ENCODE measurements at places on chromosomes 11 and 22.

GRCh38 chr11:83257761-83258168, 28.4 kb downstream of the CCDC90B start:
- no peak for DNase-seq

GRCh38 chr11:130301002-130301401, 13.7 kb downstream of the ZBTB44 start:
- no peak for DNase-seq

DNA sequence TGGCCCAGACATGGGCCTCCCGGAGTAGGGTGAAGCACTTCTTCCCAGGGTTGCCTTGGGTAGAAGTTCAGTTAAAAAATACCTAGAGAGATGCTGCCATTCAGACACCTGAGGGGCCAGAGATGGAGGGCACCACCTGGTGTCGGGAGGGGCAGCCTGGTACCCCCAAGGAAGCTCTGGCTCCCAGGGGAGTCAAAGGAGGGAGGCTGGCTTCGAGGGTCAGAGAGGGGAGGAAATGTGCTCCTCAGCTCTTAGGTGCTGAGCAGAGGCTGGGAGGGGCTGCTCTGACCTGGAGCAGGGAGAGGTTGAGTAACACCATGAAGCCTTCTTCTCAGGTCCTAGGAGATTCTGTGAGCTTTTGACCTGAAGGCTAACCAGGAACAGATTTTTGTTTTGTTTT, 1.1 kb downstream of the USP35 start:
- DNase-seq = no peak

GRCh38 chr11:45704635-45705034, 39.2 kb upstream of the CHST1 start:
- DNase-seq = no peak

- no peak for DNase-seq
Measured at GRCh38 chr22:25347752-25348102, 128.3 kb downstream of the CRYBB2 start.

DNA sequence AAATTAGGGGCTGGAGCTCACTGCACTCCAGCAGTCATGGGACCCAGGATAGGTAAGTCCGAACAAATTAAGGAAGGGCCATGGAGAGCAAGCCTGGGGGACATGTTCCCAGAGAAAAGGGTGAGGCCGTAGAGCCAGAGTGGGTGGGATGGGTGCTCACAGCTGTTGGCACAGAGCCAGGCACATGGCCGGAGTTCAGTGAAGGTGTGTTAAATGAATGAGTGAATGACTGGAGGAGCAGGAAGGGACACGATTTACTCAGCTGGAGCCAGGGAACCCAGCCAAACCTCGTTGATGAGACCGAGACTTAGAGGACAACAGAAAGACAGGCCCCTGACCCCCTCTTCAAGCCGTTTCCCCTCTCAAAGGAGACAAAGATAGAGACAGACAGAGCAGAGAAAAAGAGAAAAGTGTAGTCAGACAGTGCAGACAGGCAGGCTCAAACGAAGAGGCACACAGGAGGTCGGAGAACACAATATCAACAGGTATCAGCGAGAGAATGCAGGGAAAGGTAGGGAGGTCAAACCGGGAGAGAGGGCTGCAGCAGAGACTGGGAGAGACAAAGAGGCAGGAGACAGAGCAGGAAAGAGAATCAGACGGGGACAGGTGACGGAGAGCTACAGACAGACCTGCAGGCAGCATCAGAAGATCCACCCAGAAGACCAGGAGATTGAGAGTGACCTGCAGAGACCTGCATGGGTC, 590 bp downstream of the SLCO2B1 start:
- no peak for DNase-seq

DNA sequence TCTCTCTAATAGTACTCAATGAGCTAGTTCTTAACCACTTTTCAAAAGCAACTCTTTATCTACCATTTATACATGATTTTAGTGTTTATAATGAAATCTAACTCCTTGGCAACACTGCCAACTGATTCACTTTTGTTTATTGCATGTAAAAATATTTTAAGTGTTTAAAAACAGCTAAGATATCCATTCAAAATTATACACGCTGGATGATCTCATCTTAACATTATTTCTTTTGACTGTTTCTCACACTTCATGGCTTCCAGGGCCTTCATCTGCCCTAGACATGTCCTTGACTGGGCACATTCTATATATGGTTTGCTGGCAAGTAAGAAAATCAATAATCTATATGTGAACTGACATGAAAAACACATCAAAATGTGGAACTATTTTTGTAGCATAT, 414.6 kb upstream of the LUZP2 start:
- DNase-seq = no peak

GRCh38 chr22:26416670-26417276, 12.3 kb upstream of the ASPHD2 start:
- DNase-seq = no peak

- DNase-seq = no peak
Measured at GRCh38 chr11:59783632-59784090, 26.9 kb downstream of the MRPL16 start.

DNA sequence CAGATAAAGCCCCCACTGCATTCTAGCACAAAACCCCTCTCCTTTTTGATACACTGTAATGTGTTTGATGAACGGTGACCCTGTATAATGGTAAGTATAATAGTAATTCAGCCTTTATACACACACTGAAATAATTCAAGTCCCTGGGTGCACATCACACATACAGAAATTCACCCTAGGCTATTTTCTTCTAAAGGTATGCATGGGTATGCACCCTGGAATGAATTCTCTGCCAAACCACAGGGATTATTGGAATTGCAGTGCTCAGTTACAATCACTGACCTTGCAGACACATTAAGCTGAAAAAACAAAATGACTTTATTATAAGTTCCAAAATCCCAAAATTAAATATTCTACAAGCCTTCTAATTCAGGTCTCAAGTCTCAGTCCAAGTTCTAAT, 245.9 kb upstream of the FAT3 start:
- DNase-seq = no peak

- DNase-seq = no peak
Measured at GRCh38 chr11:61270354-61271076, 24.6 kb downstream of the VWCE start.

- DNase-seq = no peak
Measured at GRCh38 chr11:17481905-17482304, 5.3 kb upstream of the ABCC8 start.

GRCh38 chr11:117936973-117937372, 7.8 kb upstream of the TMPRSS13 start:
- DNase-seq = no peak

- DNase-seq = no peak
Measured at GRCh38 chr11:41786087-41786486, 326.6 kb upstream of the LRRC4C start.

DNA sequence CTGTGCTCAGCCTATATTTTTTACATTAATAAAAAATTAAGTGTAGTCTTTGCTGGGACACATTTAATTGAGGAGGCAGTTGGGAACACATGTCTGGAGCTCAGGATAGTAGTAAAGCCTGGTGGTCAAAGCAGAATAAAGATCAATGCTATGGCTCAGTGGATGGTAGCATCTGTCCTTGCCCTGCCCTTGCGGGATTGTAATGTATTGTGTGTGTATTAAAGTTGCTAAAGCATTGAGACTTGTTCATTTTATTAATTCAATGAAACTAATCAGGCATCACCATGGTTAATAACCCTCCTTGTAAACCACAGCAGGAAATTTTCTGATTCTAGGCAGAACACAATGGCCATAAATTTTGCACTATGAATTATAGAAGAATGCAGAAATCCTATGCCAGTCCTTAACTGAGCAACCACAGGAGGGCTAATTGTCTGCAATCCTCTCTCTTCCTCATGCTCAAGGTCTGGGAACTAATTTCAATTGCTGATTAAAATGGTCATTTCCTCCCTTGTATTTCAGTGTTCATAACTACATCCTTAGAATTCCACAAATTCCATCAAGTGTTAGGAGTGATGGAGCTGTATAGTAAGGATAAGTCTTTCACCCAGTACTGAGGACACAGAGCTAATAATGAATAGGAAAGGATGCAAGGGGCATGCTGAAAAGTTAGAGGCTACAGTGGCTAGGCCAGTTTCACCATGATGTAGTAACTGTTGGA, 403.2 kb upstream of the DDI1 start:
- DNase-seq = no peak

- DNase-seq = no peak
Measured at GRCh38 chr11:119100246-119100970, 1.2 kb downstream of the DPAGT1 start.

DNA sequence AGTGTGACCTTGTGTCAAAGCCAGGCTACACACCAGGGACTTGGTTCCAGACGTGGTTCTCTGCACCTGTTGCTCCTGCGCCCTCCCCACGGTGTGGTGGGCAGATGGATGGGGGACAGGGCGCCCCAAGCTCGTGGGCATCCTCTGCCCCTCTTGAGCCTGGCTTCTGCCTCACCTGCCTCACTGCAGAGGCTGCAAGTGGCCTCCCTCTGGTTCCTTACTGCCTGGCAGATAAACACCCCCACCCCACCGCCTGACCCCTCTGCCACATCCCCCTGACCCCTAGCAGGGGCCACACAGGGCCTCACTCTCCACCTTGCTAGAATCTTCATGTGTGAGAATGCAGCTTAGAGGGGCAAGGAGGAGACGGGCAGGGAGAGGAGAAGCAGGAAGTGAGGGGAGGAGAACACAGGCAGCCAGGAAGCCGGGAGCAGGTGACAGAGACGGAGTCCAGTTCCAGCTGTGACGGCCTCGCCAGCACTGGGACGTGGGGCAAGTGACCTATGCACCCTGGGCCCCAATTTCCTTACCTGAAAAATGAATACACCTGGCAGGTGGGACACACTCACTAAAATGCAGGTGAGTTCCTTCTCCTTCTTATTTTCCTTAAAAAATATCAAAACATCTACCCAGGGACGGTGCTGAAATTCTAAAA, 178.3 kb downstream of the EFCAB6 start:
- DNase-seq = no peak

- DNase-seq = no peak
Measured at GRCh38 chr11:2549491-2549875, 104.7 kb downstream of the KCNQ1 start.

GRCh38 chr22:39543095-39543494, 10.5 kb upstream of the RPS19BP1 start:
- no peak for DNase-seq

- DNase-seq = no peak
Measured at GRCh38 chr11:19374151-19374569, 133.4 kb upstream of the E2F8 start.

GRCh38 chr11:103007521-103007920, 52.0 kb upstream of the MMP13 start:
- no peak for DNase-seq

- DNase-seq = no peak
Measured at GRCh38 chr22:49623176-49623575, 204.5 kb downstream of the BRD1 start.

- DNase-seq = no peak
Measured at GRCh38 chr22:19873960-19874306, 19.3 kb upstream of the GNB1L start.

GRCh38 chr11:19647816-19648215, 64.8 kb upstream of the NAV2 start:
- DNase-seq = no peak

DNA sequence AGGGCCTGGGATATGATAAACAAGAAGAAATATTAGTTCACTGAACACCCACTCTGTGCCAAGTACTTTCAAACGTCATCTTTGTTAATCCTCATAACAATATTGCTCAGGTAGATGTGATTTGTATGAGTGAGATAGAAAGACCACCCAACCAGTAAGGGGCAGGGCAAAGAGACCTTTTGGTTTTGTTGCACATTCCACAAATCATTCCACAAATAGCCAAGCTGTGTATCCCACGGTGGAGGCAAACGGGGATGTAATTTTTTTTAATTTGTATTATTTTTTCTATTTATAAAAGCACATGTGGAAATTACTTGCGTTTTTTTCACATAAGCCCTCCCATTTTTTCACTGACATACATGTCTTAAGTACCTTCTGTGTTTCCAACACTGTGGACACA, 29.0 kb downstream of the LAYN start:
- DNase-seq = no peak

DNA sequence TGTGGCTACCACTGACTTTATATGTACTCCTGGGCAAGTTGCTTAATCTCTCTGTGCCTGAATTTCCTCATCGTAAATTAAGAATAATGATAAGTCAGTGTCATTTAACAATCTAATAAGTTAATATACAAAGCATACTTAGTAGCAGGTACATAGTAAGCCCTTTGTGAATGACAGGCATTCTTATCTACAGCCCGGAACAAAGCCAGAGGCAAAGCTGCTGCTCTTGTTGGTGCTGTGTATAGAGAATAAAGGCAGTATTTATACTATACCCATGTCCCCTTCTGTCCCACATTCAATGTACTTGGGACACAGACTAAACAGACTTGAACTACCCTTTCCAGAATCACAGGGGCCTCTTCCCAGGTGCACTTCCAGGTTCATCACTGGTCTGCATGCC, 229.7 kb upstream of the NCAM1 start:
- no peak for DNase-seq

DNA sequence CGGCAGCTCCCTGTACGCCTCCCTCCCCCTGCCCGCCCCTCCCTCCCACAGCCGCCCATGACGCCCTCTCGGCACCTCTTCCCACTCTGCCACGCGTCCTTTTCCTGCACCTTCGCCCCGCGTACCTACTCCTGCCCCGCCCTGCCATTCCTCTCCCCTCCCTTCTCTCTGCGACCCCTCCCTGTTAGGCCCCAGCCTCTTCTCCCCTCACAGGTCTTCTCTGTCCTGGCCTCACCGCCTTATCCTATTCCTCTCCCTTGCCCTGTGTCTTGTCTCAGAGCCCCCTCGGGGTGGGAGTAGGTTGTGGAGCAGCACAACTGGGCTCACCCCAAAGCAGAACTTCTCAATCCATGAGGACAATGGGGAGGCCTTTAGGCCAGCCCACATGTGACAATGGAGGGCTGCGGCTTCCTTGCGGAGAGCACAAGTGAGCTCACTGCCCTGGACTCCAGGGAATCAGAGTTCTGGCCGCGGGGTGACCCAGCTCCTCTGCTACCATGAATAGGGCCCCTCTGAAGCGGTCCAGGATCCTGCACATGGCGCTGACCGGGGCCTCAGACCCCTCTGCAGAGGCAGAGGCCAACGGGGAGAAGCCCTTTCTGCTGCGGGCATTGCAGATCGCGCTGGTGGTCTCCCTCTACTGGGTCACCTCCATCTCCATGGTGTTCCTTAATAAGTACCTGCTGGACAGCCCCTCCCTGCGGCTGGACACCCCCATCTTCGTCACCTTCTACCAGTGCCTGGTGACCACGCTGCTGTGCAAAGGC, 539 bp downstream of the SLC35C1 start:
- DNase-seq = no peak

GRCh38 chr11:73331138-73331916, 23.3 kb downstream of the ARHGEF17 start:
- no peak for DNase-seq

GRCh38 chr11:67581469-67581868, 2.1 kb upstream of the GSTP1 start:
- DNase-seq = no peak

GRCh38 chr22:35903571-35904335, 124.9 kb downstream of the RBFOX2 start:
- DNase-seq = no peak

Data from stimulated activated effector memory CD8-positive, alpha-beta T cell treated with anti-CD3 and anti-CD28 coated beads, Interleukin-12 subunit alpha, Interleukin-12 subunit beta, amount 100 ng/mL, for 72 hours (primary cell).